ENCODE measurements at places on chromosomes 11 and 22.
A peak's percentile ranks its signal among the peaks of the same experiment; 100 is the strongest.

GRCh38 chr11:57307666-57308270, 17.0 kb downstream of the TNKS1BP1 start:
- DNase-seq = no peak

GRCh38 chr11:119108146-119108856, 1.2 kb downstream of the C2CD2L start:
- peak; percentile 37 for DNase-seq

GRCh38 chr22:49760280-49760629, 67.4 kb downstream of the BRD1 start:
- DNase-seq = no peak

- no peak for DNase-seq
Measured at GRCh38 chr22:38862375-38863329, 9.4 kb downstream of the CBX6 start.

DNA sequence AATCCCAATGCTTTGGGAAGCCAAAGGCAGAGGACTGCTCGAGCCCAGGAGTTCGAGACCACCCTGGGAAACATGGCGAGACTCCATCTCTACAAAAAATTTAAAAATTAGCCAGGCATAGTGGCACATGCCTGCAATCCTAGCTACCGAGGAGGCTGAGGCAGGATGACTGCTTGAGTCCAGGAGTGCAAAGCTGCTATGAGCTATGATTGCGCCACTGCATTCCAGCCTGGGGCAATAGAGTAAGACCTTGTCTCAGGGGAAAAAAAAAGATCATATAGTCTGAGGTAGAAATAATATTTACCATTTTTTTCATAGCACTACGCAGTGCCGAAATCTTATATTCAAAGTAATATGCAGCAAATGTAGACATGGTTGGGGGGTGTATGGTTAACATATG, 47.8 kb downstream of the MRTFA start:
- no peak for DNase-seq

- peak; percentile 35 for DNase-seq
Measured at GRCh38 chr11:86442420-86442819, 67.7 kb downstream of the CCDC81 start.

GRCh38 chr11:34358728-34359547, 1.1 kb upstream of the ABTB2 start:
- peak; percentile 77 for DNase-seq

DNA sequence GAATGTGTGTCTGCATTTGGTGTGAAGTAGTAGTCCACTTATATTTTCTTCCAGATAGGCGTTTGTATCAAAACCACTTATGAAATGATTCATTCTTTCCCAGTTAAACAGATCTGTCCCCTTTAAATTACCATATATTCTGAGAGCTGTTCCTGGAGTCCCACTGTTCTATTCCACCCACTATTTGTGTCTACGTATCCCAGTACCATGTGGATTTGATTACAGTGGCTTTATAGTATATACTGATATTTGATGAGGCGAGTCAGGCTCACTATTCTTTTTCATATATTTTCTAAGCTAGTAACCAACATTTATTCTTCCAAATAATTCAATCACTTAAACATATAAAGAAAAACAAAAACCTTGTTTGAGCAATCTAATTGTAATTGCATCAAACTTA, 81.9 kb upstream of the RASSF10 start:
- DNase-seq = no peak

- no peak for DNase-seq
Measured at GRCh38 chr11:92916299-92916698, 53.2 kb upstream of the MTNR1B start.

GRCh38 chr11:95426823-95427462, 195.9 kb upstream of the SESN3 start:
- DNase-seq = no peak

GRCh38 chr11:112613051-112613972, 347.9 kb upstream of the NCAM1 start:
- DNase-seq = no peak

GRCh38 chr11:8192896-8193209, 24.0 kb upstream of the RIC3 start:
- DNase-seq = no peak

- peak; percentile 35 for DNase-seq
Measured at GRCh38 chr22:38766076-38766777, 10.4 kb upstream of the SUN2 start.

- DNase-seq = no peak
Measured at GRCh38 chr11:33889296-33889695, 2.6 kb downstream of the LMO2 start.

All from stimulated activated CD4-positive, alpha-beta T cell treated with anti-CD3 and anti-CD28 coated beads, Interleukin-2, amount 100 ng/mL, for 24 hours (primary cell).